ENCODE measurements at places on chromosomes 3 and 15.
A peak's percentile ranks its signal among the peaks of the same experiment; 100 is the strongest.

GRCh38 chr3:105813710-105814109 is 55.1 kb downstream of the CBLB start:
- DNase-seq: no peak

- DNase-seq: peak; percentile 51
Observed at GRCh38 chr3:183298701-183299153, 45.7 kb downstream of the B3GNT5 start.

GRCh38 chr3:46410669-46411068 is 3.6 kb downstream of the CCRL2 start:
- no peak for DNase-seq

GRCh38 chr15:59687836-59688235 is 1.3 kb downstream of the BNIP2 start:
- DNase-seq: no peak

DNA sequence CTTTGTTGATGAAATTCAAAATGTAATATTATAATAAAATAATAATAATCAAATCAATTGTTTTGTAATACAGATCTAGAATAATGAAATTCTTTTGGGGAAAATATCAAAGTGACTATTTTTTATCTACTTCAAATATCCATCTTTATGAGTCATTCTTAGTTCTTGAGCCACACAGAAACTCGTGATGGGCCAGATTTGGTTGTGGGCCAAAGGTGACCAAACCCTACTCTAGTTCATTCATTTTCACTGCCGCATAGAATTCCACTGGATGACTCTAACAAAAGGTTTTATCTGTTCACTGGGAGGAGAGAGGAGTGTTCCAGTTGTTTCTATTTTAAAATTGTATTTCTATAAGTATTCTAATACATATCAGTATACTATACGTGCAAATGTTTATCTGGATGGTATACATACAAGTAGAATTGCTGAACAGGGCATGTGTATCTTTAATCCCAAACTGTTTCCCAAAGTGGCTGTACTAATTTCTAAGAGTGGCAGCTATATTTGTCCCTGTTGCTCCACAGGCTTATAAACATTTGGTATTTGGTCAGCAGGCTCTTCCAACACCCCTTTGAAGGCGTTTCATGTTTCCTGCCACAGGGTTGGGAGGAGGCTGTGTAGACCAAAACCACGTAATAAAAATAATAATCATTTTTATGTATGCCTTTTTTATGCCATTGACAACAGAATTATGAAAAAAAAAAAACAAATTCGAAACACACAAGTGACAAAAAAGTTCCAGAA is 7.3 kb upstream of the RTP3 start:
- no peak for DNase-seq

- DNase-seq: no peak
Observed at GRCh38 chr3:6089780-6090179, 771.1 kb upstream of the GRM7 start.

DNA sequence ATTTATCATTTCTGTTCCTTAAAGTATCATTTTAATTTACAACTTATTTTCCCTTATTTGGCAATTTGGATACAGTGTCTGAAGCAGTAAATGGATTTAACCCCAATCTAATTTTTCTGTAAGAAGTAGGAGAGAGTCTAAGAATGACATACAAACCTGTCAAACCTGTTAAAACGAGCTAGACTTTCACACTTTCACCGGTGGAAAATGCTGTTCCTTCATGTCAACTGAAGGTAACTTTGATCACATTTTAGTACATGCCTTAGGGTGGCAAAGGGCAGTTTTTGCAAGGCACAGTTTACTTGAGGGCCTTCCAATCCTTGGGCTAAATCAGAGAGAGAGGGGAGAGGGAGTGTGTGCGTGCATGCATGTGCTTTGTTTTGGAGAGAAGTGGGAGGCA is 221.4 kb downstream of the THSD4 start:
- no peak for DNase-seq

DNA sequence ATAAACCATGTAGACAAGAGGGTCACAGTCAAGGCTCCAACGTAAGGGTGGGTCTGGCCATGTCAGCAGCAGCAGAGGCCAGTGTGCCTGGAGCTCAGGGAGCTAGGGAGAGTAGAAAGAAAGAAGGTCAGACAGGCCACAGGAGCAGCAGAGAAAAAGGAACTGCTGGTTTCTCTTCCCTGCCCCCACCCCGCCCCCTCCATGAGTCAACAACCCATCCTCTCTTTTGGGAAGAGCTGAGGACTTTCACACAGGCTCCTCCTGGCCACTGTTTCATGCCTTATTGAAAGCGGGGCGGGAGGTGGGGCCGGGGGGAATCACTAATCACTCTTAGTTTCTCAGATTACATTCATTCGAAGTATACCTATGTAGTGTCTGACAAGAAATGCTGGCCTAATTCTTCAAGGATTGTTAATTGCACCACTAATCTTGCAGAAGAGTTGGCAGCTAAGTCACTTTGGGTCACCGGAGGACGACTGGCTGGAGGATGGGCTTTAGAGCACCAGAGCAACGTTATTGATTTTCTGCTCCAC is 9.1 kb upstream of the SCG3 start:
- DNase-seq: no peak

GRCh38 chr15:58441376-58442070 is 9.7 kb downstream of the LIPC start:
- DNase-seq: peak; percentile 81

GRCh38 chr3:110576960-110577359 is 494.7 kb upstream of the NECTIN3 start:
- DNase-seq: peak; percentile 87

- no peak for DNase-seq
Observed at GRCh38 chr3:189512821-189513220, 118.4 kb upstream of the TP63 start.

DNA sequence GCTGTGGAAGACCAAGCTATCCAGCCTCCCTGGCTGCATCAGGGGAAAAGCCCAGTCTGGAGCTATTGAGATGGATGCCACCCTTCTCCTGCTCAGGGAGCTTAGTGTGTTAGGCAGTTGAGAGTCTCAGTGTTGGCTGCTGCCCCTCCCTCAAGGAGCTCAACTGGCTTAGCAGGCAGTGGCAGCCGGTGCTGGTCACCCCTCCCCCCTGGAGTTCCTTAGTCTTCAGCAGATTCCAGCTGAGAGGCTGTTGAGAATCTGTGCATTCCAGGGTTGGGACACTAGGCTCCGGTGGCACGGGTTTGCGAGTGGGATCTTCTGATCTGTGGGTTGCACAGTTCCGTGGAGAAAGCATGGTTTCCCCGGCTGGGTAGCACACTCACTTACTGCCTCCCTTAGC is 883.8 kb downstream of the NSUN3 start:
- DNase-seq: no peak

- DNase-seq: no peak
Observed at GRCh38 chr3:10277115-10277625, 15.6 kb downstream of the GHRL start.

DNA sequence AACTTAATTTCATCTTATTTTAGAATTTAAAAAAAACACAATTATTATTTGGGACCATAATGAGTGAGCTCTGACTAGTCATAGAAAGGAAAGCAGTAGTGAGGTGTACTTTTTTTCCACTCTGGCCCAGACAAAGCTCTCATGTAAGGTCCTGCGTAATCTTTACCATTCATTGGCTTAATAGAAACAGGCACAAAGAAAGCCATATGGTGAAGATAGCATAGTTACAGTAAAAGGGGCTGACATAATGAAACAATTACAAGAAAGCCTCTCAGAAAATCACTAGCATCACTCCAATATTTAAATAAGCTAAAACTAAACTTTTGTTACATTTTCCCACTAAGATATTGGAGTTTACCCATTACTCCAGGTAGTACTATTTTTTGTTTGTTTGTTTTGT is 384.6 kb upstream of the ALCAM start:
- DNase-seq: no peak

- no peak for DNase-seq
Observed at GRCh38 chr15:94793641-94794040, 562.3 kb downstream of the MCTP2 start.

- DNase-seq: no peak
Observed at GRCh38 chr15:66740802-66741201, 38.8 kb downstream of the SMAD6 start.

DNA sequence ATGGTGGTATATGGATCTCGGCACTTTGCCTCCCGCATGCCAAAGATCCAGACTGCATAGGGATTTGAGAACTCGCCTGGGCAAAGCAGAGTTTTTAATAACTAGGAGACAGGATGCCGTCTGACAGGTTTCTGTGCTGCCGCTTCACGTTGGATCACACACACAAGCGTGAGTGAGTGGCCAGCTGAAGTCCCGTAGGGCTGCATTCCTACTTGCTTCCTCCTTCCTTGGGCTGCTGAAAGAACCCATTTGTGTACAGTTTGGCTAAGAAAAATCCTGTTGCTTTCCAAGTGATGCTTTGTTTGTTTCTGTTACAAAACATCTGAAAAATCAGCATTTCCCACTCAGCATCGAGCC is 604.3 kb upstream of the CFAP20DC start:
- DNase-seq: no peak

DNA sequence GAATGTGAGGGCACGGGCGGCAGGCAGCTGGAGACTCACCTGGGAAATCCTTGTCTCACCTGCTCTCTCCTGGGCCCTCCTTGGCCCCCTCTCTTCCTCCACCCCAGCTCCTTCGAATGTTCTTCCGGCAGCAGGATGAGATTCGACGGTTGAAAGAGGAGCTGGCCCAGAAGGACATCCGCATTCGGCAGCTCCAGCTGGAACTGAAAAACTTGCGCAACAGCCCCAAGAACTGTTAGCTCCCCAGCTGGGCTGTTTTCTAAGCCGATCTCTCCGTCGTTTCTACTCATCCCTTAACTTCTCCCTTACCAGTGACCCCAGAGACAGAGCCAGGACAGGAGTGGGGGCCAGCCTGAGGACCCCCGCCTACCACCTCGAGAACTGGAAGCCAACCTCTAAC is 95.0 kb downstream of the ANP32A start:
- DNase-seq: no peak

DNA sequence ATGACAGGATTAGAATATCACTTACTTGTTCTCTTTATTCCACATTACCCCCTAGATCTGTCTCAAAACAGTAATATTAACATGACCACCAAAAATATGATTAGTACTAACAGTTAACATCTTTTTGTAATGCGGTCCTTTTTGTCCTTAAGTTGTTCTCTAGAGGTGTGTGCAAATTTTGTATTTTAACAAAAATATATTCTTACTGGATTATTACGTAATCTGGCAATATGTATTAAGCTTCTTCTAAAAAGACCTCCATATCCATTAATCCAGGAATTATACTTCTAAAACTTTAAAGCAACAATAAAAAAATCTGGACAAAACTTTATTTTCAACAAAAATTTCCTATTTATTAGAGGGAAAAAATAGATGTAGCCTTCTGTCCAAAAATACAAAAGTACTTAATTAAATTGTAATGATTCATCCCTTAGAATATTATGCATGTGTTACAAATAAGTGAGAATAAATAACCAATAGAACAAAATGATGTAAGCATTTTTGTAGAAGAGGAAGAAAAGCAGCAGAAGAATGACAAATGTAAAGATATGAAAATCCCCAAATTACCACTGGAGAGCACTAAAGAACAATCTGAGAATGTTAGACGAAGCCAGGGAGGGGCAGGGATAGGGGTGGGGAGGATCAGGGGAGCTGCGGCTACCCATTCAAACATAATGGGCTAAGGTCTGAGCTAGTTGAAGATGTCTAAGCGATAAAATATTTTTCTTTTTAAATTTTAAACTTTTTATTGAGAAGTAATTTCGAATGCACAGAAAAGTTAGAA is 945.6 kb downstream of the MCTP2 start:
- no peak for DNase-seq

DNA sequence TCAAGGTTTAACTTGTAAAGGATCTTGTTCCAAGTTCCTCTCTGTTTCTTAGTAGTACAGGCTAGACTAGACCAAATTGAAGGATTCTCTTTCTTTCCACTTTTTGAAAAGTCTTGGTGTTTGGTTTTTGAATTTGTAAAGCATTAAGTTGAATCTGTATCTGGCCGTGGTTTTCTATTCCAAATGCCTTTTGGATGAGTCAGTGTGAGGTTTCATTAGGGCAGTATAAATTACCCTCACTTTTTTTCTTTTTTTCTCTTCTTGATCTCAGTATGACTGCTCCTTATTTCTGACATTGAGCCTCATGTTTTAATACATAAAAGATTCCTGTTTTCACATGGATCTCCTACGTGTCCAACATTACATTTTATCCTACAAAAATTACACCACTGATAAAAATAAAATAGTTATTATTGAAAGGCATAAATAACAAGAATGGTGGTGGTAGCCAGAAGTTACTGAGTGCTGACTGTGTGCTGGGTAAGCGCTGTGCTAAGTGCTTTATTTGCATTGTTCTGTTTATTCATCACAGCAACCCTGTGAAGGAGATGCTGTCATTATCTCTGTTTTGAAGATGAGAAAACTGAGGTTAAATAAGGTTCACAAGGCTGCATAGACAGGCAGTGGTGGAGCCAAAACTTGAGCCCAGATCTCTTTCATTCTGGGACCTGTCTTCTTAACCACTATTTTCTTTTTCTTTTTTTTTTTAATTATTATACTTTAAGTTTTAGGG is 48.3 kb downstream of the MITF start:
- DNase-seq: peak; percentile 20

DNA sequence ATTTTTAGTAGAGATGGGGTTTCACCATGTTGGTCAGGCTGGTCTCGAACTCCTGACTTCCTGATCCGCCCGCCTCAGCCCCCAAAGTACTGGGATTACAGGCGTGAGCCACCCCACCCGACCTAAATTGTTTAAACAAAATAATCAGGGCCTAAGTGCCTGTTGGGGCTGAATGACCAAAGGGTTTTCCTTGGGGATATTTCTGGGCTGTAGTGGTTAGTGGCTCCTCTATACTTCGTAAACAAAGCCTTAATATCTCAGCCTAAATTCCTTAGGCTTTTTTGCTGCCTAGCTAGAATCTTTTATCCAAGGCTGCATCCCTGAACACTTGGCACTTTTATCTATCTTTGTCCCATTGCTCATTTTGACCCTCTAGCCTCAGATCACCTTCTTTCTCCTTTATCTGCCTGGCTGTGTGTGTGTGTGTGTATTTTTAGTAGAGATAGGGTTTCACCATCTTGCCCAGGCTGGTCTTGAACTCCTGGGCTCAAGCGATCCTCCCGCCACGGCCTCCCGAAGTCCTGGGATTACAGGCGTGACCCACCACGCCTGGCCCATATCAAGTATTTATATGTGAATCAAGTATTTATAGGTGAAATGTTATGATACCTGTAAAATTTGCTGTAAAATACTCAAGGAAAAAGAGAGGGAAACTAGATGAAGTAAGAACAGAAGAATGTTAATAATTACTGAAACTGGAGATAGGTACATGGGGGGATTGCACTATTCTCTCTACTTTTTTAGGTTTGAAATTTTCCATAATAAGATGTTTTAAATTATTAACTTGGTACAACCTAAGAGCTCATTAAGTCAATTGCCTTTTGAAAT is 1.8 kb downstream of the NUSAP1 start:
- DNase-seq: no peak

Data from AG09319 (cell line).